Metanephros (tissue), 2 donors: ENCODE measurements at places on chromosomes 5 and 9. TPM values are rescaled to one million over a fixed set of nuclear protein-coding genes. Genes with fewer than 3 reads are reported as not detected.

Gene GADD45G
- total RNA-seq: 8.6 TPM

Gene UBE2QL1
- total RNA-seq: 0.70 TPM

Gene SPATA31D4
- not detected for total RNA-seq

Gene PCDHA5
- total RNA-seq: 0.41 TPM

Gene GRM6
- not detected for total RNA-seq

Gene NPR3
- total RNA-seq: 27.6 TPM

Gene DRD1
- total RNA-seq: not detected

Gene NUP214
- total RNA-seq: 49.5 TPM

Gene TRIM23
- total RNA-seq: 27.4 TPM

Gene PCDH1
- 44.8 TPM for total RNA-seq

Gene ROR2
- 31.0 TPM for total RNA-seq

Gene SPAAR
- 1.8 TPM for total RNA-seq

Gene SEMA5A
- 45.6 TPM for total RNA-seq

Gene GBGT1
- total RNA-seq: 5.6 TPM

Gene SPATA31C1
- 0.18 TPM for total RNA-seq

Gene SMC5
- 27.9 TPM for total RNA-seq

Gene MCTP1
- 14.0 TPM for total RNA-seq

Gene SPINK4
- total RNA-seq: not detected

Gene NXNL2
- total RNA-seq: 3.4 TPM

Gene GABRA1
- 0.29 TPM for total RNA-seq

Gene ISL1
- not detected for total RNA-seq

Gene SPINK7
- not detected for total RNA-seq

Gene FGD3
- total RNA-seq: 12.0 TPM

Gene HEMGN
- 12.8 TPM for total RNA-seq

Gene SLC34A3
- total RNA-seq: 3.0 TPM

Gene SPOCK1
- total RNA-seq: 9.9 TPM

Gene SLC46A2
- total RNA-seq: 0.64 TPM

Gene LCN2
- total RNA-seq: 7.1 TPM

Gene OBP2B
- not detected for total RNA-seq

Gene GABRB2
- total RNA-seq: 1.4 TPM

Gene C7
- 392 TPM for total RNA-seq

Gene XPA
- total RNA-seq: 15.6 TPM

Gene CYSRT1
- total RNA-seq: 0.76 TPM

Gene INSYN2B
- total RNA-seq: 1.5 TPM

Gene CXCL14
- total RNA-seq: 37.1 TPM

Gene IRX1
- 50.3 TPM for total RNA-seq

Gene GHR
- 21.6 TPM for total RNA-seq

Gene CCL27
- total RNA-seq: not detected

Gene ANKRD34B
- total RNA-seq: 0.18 TPM

Gene SH3RF2
- total RNA-seq: 4.7 TPM

Gene FRMD3
- total RNA-seq: 16.6 TPM

Gene C9orf153
- 0.70 TPM for total RNA-seq

Gene RMI1
- 11.3 TPM for total RNA-seq

Gene MEF2C
- total RNA-seq: 152 TPM

Gene ZFP2
- 3.6 TPM for total RNA-seq

Gene CCL28
- 4.0 TPM for total RNA-seq

Gene PCDHB16
- total RNA-seq: 7.8 TPM

Gene GDA
- 0.88 TPM for total RNA-seq

Gene C9orf50
- total RNA-seq: 0.70 TPM
